Naive thymus-derived CD4-positive, alpha-beta T cell (primary cell): ENCODE measurements at places on chromosomes 1 and 21. TPM values are rescaled to one million over a fixed set of nuclear protein-coding genes. Genes with fewer than 3 reads are reported as not detected.

GRCh38 chr21:46159841-46160656 lies 4.7 kb upstream of the FTCD start:
- no peak for DNase-seq

DNA sequence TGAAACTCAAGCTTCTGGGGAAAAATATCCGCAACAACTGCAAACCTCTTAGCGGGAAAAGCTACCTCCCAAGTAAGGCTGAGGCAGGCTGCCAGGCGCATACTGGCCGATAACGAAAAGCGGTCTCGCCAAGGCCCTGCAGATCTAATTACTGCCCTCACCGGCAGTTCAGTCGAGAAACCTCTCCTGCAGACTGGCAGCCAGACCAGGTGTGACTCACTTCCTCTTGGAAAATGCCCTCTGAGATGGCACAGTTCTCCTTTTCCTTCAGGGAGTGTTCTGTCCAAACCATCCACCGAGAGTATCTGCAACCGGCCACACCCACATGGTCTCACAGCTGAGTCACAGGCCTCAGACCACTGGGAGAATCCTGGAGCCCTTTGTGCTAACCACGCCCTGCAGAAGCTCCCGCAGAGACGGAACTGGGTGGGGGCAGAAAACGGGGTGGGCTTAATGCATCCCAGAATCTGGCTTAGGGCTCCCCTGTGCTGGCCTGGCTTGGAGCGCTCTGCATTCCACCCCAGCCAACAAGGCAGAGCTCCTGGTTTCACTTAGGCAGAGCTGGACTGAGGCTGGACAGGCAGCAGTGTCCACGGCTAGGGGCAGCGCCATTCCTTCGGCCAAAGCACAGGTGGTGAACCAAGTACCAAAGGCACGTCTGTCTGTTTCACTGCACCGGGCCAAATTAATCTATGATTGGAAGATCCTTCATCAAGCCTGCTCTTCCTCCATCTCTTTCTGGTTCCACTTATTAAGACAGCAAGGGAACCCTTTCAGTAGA lies 1.2 kb downstream of the S100A10 start:
- DNase-seq, result no peak

- DNase-seq, result peak; percentile 78
Observed at GRCh38 chr1:203320591-203321272, 15.4 kb downstream of the BTG2 start.

DNA sequence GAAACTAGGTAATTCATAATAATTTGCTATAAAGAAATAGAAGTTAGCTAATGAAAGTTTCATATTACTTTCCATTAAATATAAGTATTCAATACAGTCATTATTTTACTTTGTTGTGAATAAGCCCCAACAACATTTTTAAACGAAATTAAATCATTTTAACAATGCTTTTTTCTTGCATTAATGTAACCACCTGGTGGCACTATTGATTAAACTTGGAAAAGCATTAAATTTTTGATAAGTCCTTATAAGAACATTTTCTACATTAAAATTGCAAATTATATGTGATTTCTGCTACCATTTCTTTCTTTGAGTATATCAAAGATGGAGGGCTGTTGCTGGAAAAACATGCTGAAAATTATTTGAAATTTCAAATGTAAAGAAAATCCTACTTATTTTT lies 918.8 kb upstream of the TMPRSS15 start:
- no peak for DNase-seq

DNA sequence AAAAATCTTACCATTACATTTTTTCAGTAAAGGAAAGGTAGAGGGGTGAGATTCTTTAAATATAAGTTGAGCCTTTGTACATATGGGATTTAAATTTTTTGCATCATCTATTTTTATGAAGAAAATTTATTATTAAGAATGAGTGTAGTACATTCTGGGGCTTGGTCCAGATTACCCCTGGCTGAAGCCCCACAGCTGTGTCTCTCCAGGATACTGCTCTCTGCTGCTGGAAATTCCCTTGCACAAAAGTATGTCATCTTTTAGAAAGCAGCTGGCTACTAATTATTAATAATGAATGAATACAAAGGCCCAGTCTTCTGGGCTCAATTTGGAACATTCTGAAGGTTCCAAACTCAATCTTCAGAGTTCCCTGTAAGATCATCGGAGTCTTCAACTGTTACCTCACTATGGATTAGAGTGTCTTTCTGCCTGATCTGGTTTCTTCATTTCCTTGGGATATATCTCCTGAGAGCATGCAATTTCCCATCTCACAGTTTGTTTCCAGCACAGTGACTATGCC lies 428.6 kb upstream of the BRINP3 start:
- no peak for DNase-seq

DNA sequence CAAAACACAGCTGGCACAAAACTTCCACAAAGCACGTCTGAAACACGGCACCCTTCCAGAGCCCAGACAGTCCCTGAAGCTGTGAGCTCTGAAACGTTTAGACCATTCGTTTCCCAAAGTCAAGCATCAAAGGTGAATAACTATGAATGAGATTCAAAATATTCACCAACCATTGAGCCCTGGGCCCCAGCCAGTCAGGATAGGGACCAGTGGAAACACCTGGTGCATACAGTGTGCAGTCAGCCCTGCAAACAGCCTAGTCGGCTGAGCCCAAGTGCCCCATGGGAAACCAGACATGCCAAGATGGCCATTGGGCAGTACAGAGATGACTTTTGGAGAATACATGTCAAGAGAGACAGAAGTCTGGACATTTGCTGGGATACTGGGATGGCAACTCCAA lies 90.4 kb upstream of the EDN2 start:
- DNase-seq, result no peak

DNA sequence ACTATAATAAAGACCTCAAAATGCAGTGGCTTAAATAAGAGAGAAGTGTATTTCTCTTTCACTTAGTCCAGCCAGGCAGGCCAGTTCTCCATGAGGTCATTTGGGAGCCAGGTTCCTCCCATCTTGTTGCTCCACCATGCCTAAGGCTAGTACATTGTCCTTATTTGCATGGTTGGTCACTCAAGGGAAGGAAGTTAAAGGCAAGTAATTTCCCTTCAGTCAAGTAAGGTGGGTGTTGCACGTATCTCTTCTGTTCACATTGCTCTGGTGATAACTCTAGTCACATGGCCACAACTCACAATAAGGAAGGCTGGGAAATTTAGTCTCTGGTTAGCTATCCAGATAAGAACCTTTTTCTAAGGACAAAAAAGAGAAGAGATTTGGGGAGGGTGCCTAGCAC lies 27.2 kb upstream of the TADA1 start:
- no peak for DNase-seq

DNA sequence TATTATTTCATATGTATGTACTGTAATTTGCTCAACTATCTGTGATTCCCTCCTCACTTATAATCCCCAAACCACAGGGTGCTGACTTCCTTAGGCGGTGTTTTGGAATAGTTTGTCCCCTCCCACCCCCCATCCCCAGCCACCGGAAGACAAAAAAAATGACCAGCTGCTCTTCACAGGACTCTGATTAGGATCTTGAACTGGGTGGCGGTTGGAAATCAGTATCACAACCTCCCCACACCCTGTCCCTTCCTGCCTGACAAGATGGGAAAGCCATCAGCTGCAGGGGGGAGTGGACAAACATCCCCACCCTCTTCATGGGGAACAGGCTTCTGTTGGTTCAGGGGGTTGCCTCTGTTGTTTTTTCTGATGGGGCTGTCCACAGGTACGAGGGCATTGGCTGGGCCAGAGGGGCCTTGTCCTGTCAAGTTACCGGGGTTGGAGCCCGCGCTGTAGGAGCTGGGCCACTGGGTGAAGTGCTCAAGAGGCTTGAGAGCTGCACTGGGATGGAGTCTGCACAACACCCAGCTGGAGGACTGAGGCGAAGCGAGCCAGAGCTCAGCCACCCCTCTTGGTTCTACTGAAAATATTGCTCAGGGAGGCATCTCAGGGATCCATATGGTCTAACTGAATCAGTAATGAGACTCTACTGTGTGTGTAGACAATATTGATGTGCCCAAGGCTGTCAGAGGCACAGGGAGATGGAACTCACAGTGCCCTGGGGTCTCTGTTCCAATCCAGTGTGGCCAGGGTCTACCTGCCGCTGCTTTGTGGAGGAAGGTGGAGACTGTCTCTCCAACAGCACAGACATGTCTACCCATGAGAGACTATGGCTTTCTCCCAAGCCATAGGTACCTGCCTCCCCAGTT lies 28.2 kb downstream of the NAV1 start:
- DNase-seq, result no peak

DNA sequence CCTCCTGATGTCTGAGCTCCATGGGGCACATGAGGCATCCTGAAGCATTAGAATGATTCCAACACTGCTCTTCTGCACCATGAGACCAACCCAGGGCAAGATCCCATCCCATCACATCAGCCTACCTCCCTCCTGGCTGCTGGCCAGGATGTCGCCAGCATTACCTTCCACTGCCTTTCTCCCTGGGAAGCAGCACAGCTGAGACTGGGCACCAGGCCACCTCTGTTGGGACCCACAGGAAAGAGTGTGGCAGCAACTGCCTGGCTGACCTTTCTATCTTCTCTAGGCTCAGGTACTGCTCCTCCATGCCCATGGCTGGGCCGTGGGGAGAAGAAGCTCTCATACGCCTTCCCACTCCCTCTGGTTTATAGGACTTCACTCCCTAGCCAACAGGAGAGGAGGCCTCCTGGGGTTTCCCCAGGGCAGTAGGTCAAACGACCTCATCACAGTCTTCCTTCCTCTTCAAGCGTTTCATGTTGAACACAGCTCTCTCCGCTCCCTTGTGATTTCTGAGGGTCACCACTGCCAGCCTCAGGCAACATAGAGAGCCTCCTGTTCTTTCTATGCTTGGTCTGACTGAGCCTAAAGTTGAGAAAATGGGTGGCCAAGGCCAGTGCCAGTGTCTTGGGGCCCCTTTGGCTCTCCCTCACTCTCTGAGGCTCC lies 11.1 kb upstream of the RASSF5 start:
- DNase-seq, result no peak

GRCh38 chr1:167713330-167714081 lies 8.3 kb upstream of the MPZL1 start:
- no peak for DNase-seq

- no peak for DNase-seq
Observed at GRCh38 chr1:12405325-12406210, 175.7 kb downstream of the VPS13D start.

DNA sequence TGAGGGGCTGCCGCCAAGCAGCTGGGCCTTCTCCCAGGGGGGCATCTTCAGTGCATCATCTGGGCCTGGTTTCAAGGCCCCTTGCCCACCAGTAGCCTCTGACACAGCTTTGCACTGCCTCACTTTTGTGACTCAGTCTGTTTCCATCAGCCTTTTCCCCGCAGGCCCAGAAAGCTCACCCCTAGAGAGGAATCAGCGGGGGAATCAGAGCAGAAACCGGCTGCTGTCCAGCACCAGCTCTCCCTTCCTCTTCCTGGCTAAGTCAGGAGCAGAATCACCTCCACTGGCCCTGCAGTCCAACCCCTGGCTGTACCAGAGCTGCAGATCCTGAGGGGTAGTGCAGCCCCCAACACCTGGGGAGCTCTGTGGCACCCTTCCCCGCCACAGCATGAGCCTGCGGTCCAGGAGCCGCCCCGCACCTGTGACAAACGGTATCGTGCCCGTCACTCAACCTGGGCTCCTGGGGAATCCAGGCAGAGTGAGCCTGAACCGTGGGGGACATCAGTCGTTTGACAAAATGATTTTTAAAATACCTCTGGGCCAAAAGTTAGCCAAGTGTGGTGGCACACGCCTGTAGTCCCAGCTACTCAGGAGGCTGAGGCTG lies 83.3 kb upstream of the TMEM51 start:
- no peak for DNase-seq

DNA sequence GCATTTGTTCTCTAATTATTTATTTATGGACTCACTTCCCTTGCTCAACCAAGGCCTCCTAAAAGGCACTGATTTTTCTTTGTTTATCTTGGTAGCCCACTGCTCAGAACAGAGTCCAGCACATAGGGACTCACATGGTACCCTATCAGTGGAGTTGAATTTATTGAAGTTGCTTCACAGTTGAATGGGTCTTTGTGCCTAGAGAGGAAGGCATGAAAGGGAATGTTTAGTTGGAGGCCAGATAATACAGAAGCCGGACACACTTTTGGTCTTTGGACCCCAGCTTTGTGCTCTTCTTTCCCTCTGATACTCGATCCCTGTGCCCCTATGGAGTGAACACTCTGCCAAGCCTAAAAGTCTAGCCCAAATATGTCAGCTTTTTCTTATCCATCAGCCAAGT lies 429.0 kb downstream of the PRDM2 start:
- no peak for DNase-seq

- DNase-seq, result no peak
Observed at GRCh38 chr1:173297798-173298391, 90.8 kb upstream of the TNFSF4 start.

- DNase-seq, result no peak
Observed at GRCh38 chr1:85320371-85321131, 44.1 kb upstream of the BCL10 start.

GRCh38 chr1:182335771-182336566 lies 55.6 kb downstream of the GLUL start:
- no peak for DNase-seq

DNA sequence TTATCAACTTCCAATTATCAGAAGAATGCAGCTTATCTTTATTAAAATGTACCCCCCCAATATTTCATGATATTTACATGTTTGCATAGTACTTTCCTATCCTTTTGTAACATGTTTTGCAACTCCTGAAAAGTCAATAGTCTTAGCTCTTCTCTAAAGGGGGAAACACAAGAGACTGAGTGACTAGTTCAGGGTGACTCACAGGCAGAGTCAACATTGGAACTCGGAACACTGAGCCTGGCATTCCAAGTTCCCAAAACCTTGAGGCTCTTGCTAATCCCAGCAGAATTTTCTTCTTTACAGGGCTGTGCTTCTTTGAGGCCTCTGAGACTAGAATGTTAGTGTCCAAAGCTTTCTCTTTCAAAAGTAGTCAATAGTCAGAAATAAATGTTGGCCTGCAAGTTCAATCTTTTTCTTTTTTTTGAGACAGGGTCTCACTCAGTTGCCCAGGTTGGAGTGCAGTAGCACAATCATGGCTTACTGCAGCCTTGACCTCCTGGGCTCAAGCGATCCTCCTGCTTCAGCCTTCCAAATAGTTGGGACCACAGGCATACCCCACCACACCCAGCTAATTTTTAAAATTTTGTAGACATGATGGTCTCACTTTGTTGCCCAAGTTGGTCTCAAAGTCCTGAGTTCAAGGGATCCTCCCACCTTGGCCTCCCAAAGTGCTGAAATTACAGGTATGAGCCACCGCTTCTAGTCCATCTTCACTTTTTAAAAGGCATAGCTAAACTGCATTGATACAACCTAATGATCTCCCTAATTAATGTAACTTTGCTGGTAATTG lies 37.5 kb downstream of the ZNF281 start:
- DNase-seq, result no peak

DNA sequence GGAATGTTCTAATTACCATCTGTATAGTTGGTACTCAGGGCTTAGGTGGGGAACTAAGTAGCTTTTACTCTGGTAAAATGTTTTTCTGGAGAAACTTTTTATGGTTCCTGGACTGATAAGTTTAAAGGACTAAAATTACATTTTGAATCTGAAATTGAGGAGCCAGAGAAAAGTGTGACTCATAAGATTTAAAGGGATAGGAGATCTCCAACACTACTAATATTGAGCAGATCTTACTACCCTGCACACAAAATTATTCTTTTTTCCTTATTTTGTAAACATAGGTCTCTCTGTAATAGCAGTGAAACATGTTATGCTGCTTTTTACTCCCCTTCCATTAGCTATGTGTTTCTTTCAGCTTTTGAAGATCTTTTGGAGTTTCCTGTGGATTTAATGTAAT lies 32.5 kb downstream of the MTF2 start:
- DNase-seq, result no peak

- no peak for DNase-seq
Observed at GRCh38 chr1:17187051-17187450, 17.9 kb upstream of the PADI1 start.

Gene HAO2
- not detected for total RNA-seq

Gene IGSF3
- 0.08 TPM for total RNA-seq

Gene FCRL5
- total RNA-seq, result 0.19 TPM

Gene OLIG2
- total RNA-seq, result not detected

Gene AMY1A
- total RNA-seq, result not detected
